ENCODE measurements at places on chromosomes 2 and 18. TPM values are rescaled to one million over a fixed set of nuclear protein-coding genes. Genes with fewer than 3 reads are reported as not detected.

GRCh38 chr18:23629444-23629946 is 33.2 kb downstream of the ANKRD29 start:
- DNase-seq: no peak

DNA sequence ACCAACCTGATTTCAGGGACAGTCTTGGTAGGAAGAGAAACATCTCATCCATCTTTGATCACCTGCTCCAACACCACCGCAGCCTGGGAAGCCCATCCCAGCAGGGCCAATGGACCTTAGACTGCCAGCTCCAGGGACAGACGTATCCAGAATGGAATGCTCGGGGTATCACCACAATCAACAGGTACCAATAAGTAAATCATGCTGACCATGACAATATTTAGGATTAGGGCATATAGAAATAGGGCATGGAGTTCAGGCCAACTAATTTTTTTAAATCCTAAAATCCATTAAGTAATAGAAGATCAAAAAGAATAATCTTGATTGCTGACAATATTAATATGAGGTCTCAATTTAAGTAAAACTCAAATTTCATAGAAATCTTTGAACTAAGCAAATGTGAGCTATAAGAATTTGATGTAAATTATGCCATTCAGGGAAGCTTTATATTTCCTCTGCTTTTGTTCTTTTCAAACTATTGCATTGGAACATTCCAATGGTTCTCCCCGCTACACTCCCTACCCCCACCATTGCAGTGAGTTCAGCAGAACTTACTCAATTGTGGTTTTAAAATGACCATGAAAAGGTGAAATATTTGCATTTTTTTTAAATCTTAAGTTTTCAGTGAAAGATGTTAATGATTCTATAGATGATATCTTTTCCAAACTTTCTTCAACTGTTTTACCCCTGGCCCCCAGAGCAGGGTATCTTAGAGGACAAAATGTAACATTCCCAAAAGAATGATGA is 138.6 kb downstream of the DNER start:
- DNase-seq: no peak

- peak; percentile 42 for DNase-seq
Observed at GRCh38 chr2:146666340-146666739, 1178.5 kb upstream of the ACVR2A start.

GRCh38 chr2:26605195-26605998 is 35.8 kb downstream of the CIB4 start:
- DNase-seq: peak; percentile 65

GRCh38 chr2:128315122-128315828 is 3.4 kb downstream of the HS6ST1 start:
- no peak for DNase-seq

- DNase-seq: peak; percentile 46
Observed at GRCh38 chr2:43345391-43345813, 119.0 kb upstream of the ZFP36L2 start.

- DNase-seq: peak; percentile 5
Observed at GRCh38 chr2:185628985-185629384, 109.6 kb upstream of the FSIP2 start.

DNA sequence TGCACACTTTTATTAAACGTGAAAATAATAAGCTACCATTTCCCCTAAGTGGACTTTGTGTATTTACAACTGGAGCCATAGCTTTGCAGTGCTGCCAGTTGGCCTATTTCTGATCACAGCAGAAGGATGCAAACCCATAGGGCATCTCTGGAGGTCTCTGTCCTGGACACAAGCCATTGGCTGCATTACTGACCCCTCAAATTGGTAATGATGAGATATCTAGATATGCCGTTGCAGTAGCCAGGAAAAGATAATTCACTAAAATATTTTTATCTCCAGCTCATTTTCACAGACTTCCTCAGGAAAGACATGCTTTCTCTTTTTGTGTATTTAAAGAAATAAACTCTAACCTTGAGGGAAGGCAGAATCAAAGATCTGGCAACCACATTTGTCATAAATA is 182.5 kb downstream of the TDRD15 start:
- DNase-seq: no peak

- DNase-seq: no peak
Observed at GRCh38 chr2:17965196-17965595, 86.7 kb downstream of the KCNS3 start.

- no peak for DNase-seq
Observed at GRCh38 chr2:38279201-38279600, 97.9 kb downstream of the ATL2 start.

- no peak for DNase-seq
Observed at GRCh38 chr18:54181856-54182602, 42.4 kb downstream of the MBD2 start.

- DNase-seq: no peak
Observed at GRCh38 chr18:40469316-40469715, 1485.7 kb upstream of the PIK3C3 start.

DNA sequence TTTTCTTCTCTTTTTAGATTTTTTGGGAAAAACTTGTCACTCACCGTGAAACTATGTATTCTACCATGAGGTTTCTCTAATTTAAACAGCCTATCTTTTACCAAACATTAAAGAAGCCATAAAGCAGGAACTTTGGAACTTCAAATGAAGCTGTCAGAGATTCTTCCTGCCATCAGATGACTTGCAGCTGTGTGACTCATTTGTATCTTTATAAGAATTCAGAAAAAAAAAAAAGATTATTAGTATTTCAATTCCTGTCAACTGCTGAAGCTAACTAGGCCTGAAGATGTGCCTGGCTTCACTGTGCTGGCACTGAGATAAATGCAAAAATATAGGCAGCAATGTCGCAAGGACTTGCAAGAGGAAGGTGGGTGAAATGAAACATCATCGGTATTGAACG is 1399.1 kb upstream of the PIK3C3 start:
- peak; percentile 31 for DNase-seq

- DNase-seq: no peak
Observed at GRCh38 chr2:85741833-85742455, 11.8 kb upstream of the ATOH8 start.

GRCh38 chr2:108287169-108287568 is 1.5 kb upstream of the SULT1C2 start:
- no peak for DNase-seq

- DNase-seq: no peak
Observed at GRCh38 chr18:46866523-46866922, 50.8 kb downstream of the PIAS2 start.

GRCh38 chr18:23933407-23933806 is 81.1 kb upstream of the TTC39C start:
- no peak for DNase-seq

DNA sequence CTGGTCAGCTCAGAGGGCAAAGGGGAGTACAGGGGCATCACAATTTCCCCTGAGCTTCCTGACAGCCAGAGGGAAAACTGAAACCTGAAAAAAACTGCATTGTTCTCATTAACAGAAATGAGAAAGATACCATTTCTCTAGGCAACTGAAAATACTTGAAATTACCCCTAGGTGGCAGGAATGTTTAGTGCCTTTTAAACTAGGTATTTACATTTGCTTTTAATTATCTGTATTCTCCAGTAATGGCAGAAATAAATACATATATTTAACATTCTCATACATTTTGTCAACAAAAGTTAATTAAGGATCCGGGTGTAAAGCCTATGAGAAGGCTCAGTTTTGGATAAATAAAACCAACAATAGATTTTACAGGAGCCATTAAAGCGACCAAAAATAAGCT is 34.5 kb downstream of the RPL31 start:
- DNase-seq: peak; percentile 39

GRCh38 chr2:57936216-57936615 is 110.4 kb upstream of the VRK2 start:
- no peak for DNase-seq

DNA sequence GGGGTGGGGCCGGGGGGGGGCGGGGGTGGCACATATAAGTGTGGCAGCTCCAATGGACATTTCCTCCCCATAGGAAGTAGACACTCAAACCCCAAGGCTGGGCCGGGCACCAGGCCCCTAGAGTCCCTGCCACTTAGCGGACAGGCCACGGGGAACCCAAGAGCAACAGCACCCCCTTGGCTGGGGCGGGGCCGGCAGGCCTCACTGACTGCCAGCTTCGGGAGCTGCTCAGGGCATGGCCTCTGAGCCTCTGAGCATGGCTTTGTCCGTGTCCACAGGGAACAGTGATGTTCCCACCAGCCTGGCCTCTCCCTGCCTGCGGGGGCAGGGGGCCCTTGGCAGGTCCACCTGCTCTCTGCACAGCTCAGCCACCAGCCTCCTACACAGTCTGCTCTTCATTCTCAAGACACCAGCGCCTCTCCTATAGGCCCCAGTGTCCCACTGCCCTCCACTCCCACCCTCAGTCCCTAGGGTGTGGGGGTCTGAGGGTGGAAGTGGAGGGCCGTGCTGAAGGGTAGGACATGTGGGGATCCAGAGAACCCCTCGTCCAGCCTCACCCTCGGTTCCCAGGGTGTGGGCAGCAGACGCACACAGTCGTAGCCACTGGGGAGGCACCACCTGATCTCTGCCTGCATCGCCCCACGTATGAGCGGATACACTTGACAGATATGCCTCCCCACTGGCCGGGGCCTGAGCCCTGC is 106.7 kb downstream of the FAM210A start:
- no peak for DNase-seq

- peak; percentile 79 for DNase-seq
Observed at GRCh38 chr2:150143087-150143536, 344.4 kb downstream of the RND3 start.

- DNase-seq: no peak
Observed at GRCh38 chr18:63158676-63159291, 160.8 kb downstream of the BCL2 start.

DNA sequence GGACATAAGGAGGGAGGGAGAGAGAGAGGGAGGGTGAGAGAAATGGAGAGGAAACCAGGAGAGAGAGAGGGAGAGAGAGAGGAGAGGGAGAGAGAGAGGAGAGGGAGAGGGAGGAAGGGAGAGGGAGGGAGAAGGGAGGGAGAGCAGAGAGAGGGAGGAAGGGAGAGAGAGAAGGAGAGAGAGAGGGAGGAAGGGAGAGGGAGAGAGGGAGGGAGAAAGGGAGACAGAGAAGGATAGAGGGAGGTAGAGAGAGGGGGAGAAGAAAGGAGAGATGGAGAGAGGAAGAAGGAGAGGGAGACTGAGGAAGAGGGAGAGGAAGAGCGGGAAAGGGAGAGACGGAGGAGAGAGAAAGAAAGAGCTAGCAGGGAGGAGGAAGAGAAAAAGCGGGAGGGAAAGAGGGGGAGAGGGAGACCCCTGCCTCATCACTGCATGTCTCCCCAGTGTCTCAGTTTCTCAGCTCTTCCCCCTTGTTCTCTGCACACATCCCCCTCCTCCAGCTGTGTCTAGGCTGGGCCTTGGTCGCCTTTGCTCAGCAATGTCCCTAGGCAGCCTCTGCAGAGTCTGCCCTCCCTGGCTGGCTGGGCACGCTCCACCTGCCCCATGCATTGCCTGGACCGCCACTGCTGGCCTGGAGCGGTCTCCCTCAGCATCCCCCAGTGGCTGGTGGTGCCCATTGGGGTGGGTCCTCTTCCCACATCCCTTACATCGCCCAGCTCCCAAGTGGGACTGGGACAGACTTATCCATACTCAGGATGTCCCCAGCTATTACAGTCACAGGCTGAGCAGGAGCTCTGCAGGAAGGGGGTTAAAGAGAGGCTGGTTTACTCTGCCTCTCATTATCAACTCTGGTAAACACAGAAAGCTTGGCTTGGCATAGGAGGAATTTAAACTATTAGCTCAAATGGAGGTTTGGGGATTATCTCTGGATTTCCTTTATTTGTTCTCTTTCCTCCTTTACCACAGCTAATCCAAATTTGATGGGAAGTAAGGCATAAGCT is 85.7 kb upstream of the APCDD1 start:
- DNase-seq: no peak

DNA sequence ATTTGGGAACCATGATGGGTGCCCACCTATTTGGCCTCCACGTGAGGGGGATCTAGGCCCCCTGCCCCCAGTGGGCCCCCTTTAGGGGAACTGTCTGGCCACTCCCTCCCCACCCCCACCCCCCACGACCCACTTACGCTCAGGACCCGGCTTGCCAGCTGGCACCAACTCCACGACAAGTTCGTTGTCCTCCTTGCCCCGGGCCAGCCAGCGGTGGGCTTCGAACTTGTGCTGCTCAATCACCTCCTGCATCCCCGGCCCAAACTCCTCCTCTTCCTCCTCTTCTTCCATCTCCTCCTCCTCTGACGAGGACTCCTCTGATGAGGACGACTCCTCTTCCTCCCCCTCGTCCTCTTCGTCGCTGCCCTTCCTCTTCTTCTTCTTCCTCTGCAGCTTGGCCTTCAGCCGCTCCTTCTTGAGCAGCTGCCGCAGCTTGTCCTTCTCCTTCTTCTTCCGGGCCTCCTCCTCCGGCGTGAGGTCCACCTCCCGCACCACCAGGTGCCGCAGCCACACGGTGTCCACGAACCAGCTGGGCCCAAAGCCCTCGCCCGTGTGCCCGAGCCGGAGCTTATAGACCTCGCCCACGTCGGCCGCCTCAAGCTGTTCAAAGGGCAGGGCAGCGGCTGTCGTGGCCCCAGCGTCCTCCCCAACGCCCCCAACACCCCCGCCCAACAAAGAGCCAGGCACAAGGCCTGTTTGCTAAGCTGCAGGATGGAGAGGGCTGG is 96.9 kb downstream of the LOXHD1 start:
- no peak for DNase-seq

DNA sequence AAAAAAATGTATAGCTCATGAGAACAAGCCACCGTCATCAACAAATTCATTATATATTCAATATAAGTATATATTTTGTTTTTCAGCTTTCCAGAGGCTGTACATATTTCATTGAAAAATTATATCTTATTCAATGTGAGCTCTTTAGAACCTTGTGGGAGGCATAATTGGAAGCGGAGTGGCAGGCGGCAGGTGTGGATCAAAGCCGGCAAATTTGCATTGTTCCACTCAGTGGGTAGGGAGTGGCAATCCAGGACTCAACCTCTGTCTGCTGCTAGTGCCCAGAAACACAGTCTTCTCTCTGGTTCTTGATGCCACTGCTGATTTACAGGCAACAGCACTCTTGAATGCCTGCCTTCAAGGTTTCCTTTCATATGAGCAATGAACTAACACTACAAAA is 46.9 kb downstream of the GCA start:
- DNase-seq: no peak

- no peak for DNase-seq
Observed at GRCh38 chr2:209307161-209308001, 116.5 kb upstream of the MAP2 start.

GRCh38 chr2:226658555-226658954 is 141.1 kb downstream of the IRS1 start:
- DNase-seq: no peak

DNA sequence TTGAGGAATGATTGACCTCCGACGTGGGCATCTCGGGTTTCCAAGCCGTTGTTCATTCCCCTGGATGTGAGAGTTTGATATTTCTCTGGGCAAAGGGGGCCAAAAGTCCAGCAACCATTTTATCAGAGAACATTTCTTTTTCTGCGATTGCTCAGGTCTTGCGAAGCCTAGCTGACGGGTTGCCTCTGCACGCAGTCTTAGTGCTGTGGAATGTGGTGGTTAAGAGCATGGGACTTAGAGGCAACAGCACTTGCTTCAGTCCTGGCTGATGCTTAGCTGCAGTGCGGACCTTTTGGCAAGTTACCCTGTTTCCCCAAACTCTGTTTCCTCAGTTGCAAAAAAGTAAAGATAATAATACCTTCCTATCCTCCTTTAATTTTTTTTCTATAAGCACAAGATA is 45.0 kb downstream of the FAP start:
- no peak for DNase-seq

The MFSD2B gene
- total RNA-seq: not detected

The XDH gene
- total RNA-seq: 0.19 TPM

The NAT8 gene
- total RNA-seq: not detected

The EXOC6B gene
- 26.1 TPM for total RNA-seq

The GALNT14 gene
- total RNA-seq: not detected

The ERBB4 gene
- 0.79 TPM for total RNA-seq

The OBSL1 gene
- total RNA-seq: 119 TPM

The ZAP70 gene
- not detected for total RNA-seq

The ARL4C gene
- 72.2 TPM for total RNA-seq

The FTCDNL1 gene
- 4.2 TPM for total RNA-seq

The GCG gene
- not detected for total RNA-seq

The ATG9A gene
- 60.7 TPM for total RNA-seq

Data from A172 (cell line).